NCI-H524 treated with DMSO at 0.1 percent for 48 hours (cell line): ENCODE measurements at places on chromosomes 3 and 15.

DNA sequence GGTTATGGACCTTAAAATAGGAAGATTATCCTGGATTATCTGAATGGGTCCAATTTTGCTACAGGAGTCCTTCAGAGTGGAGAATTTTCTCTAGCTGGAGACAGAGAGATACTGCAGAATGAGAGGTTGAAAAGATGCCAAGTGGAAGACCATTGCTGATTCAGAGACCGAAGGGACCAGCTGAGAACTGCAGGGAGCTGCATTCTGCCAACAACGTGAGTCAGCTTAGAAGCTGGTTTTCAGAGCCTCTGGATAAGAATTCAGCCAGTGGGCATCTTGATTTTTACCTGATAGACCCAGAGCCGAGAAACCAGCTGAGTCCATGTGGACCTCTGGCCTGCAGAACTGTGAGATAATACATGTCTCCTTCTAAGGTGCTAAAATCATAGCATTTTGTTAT lies 234.0 kb downstream of the NR2F2 start:
- DNase-seq: no peak

DNA sequence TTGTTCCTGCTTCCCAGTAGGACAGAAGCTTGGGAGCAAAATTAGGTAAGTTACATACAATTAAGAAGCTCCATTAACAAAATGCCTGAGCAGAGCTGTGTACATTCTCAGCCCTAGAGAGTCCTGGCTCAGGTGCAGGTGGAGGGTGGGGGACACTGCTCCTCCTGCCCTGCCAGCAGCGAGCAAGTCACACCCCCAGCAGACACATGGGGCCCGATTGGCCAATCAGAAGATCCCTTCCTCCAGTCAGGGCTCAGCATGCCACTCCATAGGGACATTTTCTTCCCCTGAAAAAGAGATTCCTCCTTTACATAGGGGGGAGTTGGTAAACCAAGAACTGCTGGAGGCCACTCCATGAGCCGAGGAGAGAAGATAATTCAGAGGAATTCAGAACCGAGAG lies 62.1 kb downstream of the PLXNA1 start:
- DNase-seq: peak; percentile 50

DNA sequence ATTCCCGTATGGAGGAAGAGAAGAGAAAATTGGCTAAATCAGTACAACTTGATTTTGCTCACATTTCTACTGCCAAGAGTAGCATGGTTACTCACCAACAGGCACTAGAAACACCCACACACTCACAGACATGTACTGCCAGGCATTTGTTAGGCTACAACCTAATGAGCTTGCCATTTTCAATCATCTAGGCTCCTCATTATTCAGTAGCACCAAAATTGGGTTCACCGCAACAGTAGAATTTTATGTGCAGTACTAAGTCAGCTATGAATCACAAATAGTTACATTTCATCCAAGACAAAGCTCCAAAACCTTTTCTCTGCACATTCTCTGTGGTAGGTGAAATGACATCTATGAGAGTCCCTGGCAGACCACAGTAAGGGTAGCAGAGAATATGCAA lies 15.0 kb upstream of the THUMPD3 start:
- no peak for DNase-seq

DNA sequence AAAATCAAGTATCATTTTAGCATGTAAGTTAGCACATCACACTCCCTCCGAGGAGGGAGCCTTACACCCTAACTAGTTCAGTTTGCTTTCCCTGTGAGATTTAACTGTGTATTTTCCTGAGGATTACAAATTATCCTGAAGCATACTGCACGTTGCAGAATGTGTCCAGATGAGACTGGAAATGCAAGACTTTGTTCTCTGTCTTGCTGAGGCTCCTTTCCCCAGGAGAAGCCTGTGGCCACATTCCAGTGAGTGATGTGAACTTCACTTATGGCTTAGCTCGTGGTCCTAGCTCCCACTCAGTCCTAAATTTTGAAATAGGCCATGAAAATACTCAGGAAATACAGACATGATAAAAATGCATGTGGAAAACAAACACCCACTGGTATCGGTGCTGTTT lies 23.7 kb downstream of the PDZRN3 start:
- DNase-seq: no peak
